GM23248 (cell line): ENCODE measurements at places on chromosomes 1 and 21. TPM values are rescaled to one million over a fixed set of nuclear protein-coding genes. Genes with fewer than 3 reads are reported as not detected.
A peak's percentile ranks its signal among the peaks of the same experiment; 100 is the strongest.

Gene CDCP2
- polyA plus RNA-seq: not detected in 2 replicates

DNA sequence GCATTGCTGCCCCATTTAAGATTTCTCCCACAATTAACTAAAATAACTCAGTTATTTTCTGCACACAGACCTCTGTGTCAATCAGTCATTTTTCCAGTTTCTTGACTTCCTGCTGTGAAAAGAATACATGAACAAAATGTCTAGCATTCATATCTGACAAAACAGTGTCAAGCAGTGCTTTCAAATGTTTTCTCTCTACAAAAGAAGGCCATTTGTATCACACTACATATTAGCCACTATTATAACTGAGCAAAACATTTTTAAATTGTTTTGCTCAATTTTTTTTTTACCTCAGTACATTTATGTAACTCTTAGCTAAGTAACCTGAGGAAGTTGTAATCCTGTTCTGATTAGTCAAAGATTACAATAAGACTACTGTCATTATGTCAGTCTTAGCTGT is 1498.5 kb upstream of the PRMT6 start:
- H3K4me3 ChIP-seq: no peak overlapping the region
- no peaks in the 10 kb centered on the region for H3K27me3 ChIP-seq
- H3K36me3 ChIP-seq: no peaks in the 10 kb centered on the region
- no peak overlapping the region for H3K27ac ChIP-seq
- no peak for DNase-seq

Gene C1orf94
- not detected in 2 replicates for polyA plus RNA-seq

- no peaks in the 10 kb centered on the region for H3K27me3 ChIP-seq
- no peaks in the 10 kb centered on the region for H3K36me3 ChIP-seq
- no peak overlapping the region for H3K4me3 ChIP-seq
- no peak overlapping the region for H3K27ac ChIP-seq
- peak; percentile 10 for DNase-seq
Observed at GRCh38 chr1:117008656-117009055, 7.1 kb downstream of the CD101 start.

Gene IQCC
- polyA plus RNA-seq: 1.7 and 2.2 TPM in 2 replicates

- no peak overlapping the region for H3K27ac ChIP-seq
- no peaks in the 10 kb centered on the region; the same call in none of the 2 replicates for H3K4me1 ChIP-seq
- peak; percentile 46 for DNase-seq
- H3K36me3 ChIP-seq: no peaks in the 10 kb centered on the region
- peak overlapping the region; percentile 67 for H3K4me3 ChIP-seq
Observed at GRCh38 chr1:52602856-52603600, 857 bp downstream of the GPX7 start.

GRCh38 chr1:91020967-91021685 is 709 bp downstream of the ZNF644 start:
- no peaks in the 10 kb centered on the region for H3K27me3 ChIP-seq
- peak overlapping the region; percentile 97 for H3K27ac ChIP-seq
- peak overlapping the region; percentile 87 for H3K4me3 ChIP-seq
- peak; percentile 91 for DNase-seq
- H3K36me3 ChIP-seq: no peaks in the 10 kb centered on the region; the same call in 1 of the 2 replicates
- H3K4me1 ChIP-seq: peaks cover 34% of the 10 kb centered on the region

DNA sequence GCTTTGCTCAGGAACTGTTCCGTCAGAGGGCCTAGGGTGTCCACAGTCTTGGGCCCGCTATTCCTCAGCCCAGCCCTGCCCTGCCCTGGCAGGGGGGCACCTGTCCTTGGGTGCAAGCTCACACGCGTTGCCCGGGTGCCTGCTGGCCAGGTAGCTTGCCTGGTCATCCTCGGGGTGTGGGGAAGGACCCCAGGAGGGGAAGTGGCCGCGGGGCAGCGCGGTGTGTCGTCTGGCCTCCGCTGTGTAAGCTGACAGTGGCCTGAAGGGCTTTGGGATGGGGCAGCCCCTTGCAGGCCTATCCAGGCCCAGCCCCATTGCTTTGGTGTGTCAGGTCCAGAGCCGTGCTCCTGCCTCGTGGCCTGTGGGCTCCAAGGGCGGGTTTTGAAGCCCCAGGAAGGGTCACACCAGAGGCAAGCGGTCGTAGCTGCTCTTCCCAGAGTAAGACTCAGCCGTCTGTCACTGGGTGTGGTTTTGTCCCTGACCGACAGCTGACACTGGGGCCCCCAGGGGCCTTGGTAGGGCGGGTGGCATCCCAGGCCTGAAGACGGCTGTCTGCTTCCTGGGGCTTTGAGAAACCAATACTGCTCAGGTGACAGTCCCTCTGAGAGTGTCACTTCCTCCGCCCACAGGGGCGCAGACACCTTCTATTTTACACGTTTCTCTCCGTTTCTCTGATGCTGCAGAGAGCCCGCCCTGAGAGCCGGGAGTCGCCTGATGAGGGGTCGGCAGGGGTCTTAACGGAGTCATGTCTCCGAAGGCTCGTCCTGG is 72.1 kb downstream of the SKI start:
- H3K4me3 ChIP-seq: 0 out of 2 replicates have a peak overlapping the region, but pooled peaks have one; percentile 27
- H3K27ac ChIP-seq: peak overlapping the region; percentile 84
- no peaks in the 10 kb centered on the region for H3K36me3 ChIP-seq
- H3K27me3 ChIP-seq: no peaks in the 10 kb centered on the region
- peaks cover 30% of the 10 kb centered on the region for H3K4me1 ChIP-seq

GRCh38 chr1:245386297-245386971 is 231.6 kb downstream of the KIF26B start:
- no peak for DNase-seq
- no peak overlapping the region for H3K4me3 ChIP-seq

DNA sequence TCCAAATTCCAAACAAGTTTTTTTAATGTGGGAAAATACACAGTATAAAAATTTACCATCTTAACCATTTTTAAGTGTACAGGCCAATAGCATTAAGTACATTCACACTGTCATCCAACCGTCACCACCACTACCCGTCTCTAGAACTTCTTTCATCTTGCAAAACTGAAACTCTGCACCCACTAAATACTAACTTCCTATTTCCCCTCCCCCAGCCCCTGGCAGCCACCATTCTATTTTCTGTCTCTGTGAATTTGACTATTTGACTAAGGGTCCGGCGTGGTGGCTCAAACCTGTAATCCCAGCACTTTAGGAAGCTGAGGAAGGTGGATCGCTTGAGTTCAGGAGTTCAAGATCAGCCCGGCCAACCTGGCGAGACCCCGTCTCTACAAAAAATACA is 36.1 kb downstream of the CLSTN1 start:
- no peak overlapping the region for H3K27ac ChIP-seq
- no peaks in the 10 kb centered on the region for H3K27me3 ChIP-seq
- DNase-seq: no peak

DNA sequence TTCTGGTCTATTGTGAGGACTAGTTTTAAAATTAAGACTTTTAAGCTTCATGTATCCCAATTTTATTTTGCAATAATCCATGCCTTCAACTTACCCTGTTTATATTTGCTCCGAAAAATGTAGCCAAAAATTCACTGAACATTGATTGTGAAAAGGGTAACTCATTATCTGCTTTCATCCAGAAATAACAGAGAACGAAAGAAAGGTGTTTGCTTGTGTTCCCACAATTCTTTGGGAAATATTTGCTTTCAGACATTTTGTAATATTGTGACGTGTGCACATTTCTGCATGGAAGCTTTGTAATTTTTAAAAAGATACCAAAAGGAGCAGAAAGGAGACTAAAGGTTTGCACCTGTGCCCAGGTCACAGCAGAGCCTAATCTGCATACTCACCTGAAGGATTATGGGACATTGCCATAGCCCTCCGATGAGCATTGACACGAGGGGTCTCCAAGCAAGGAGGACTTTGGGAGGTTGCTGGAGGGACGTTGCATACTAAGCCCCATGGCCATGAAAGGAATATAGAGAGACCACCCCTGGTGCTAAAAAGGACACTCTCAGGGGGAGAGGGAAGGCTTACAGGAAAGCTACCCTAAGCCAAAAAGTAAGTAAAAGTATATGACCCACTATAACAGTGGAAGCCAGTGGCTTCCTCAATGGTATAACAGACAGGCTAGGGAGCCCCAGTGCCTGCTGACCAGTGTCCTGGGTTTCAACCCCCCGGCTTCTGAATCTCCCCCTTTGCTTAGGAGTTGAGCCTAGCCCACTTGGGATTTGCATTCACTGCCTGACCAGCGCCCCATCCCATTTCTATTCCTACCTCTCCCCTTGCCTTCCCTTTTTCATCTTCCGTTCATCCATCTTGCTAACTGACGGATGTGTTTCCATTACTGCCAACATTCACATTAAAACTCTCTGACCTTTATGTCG is 148.6 kb upstream of the ZC3H12A start:
- H3K27me3 ChIP-seq: no peaks in the 10 kb centered on the region
- H3K27ac ChIP-seq: no peak overlapping the region
- no peak overlapping the region for H3K4me3 ChIP-seq
- no peaks in the 10 kb centered on the region for H3K36me3 ChIP-seq
- no peak for DNase-seq
- no peaks in the 10 kb centered on the region for H3K4me1 ChIP-seq
